LNCaP clone FGC (cell line): ENCODE measurements at places on chromosomes 5 and 9.
A peak's percentile ranks its signal among the peaks of the same experiment; 100 is the strongest.

- no peak for DNase-seq
These were observed 8.7 kb downstream of the NACC2 start for GRCh38 chr9:136086213-136086881.

GRCh38 chr9:8036914-8037524, 237.4 kb upstream of the DMAC1 start:
- DNase-seq = no peak

DNA sequence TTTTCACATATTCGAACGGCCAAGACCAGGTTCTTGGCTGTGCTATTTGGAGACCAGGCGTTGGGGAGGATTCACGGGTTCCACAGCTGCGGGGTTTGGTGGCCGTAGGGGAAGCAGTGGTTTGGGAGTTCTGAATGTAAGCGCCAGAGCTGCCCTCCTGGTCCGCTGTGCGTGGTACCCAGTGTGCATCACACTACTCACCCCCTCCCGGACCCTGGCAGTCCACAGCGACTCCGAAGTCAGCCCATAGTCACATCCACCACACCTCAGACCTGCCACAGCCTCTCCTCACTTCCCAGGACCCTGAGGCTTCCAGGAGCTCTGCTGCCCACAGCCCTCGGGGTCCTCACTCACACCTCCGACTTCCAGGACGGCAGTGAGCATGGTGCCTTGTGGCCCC, 26.8 kb downstream of the AMBP start:
- DNase-seq = no peak

DNA sequence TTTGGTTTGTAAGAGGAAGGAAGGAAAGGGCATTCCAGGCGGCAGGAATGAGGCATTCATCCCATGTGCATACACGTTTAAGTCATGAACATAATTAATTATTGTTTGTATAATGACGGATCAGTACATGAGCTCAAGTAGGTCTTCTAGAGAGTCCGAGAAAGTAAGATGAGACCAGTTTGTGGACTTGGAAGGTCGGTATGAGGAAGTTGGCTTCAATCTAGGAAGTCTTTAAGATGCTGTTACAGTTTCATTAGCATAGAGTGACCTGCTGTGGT, 2.1 kb downstream of the GTF3C4 start:
- DNase-seq = peak; percentile 93

DNA sequence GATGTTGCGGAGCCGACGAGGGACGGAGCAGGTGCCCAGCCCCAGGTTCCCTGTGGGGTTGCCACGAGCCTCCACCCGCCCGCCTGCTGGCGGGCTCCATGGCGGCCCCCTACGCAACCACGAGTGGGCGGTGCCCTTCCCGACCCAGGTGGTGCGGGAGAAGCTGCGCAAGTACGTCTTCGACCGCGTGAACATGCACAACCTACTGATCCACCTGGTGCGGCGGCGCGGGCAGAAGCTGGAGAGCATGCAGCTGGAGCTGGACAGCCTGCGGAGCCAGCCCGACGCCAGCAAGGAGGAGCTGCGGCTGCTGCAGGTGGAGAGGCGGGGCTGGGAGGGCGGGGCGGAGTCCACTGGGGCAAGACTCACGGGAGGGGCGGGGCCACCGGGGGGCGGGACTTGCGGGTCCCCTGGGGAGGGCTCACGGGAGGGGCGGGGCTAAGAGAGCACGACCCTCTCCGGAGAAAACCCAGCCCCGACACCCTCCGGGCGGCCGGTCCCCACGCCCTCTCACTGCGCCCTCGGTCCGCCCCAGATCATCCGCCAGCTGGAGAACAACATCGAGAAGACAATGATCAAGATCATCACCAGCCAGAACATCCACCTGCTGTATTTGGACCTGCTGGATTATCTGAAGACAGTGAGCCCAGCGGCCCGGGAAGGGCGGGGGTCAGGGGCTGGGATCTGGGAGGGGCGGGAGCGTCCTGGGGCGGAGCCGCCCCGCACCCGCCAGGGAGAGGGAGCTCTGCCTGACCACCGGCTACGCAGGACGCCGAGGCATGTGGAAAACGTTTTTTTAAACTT, 3.9 kb downstream of the CCDC183 start:
- DNase-seq = peak; percentile 89

DNA sequence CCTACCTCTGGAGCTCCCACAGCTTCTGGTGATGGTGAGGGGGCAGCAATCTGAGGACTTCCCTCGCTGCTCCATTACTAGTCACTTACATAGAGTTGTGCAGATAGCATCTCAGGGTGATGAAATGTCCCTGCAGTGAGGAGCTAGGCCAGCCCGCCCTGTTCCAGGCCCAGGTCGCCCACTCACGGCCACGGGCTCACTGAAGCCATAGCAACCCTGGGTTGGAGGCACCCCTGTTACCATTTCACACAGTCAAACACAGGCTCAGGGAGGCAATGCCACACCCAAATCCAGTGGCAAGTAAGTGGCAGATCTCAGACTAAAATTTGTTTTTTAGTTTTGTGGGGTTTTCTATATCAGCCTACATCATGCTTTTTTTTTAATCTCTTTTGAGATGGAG, 19.6 kb downstream of the SH2D3C start:
- DNase-seq = no peak

- no peak for DNase-seq
These were observed 825.5 kb downstream of the TLR4 start for GRCh38 chr9:118529624-118530214.

DNA sequence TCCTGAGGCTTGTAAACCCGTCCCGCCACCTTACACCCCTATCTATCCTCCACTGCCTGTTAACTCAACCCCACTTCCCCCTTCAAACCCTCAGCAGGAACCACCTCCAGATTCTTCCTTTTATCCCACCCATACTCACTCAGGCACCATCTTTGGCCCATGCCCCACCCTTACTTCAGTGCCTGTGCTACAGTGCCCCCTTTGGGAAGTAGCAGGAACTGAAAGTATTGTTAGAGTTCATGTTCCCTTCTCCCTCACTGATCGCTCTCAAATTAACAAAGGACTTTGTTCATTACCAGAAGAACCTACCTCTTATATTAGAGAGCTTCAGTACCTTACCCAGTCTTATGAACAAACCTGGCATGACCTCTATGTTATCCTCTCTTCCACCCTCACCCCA, 92.2 kb upstream of the MOCS2 start:
- DNase-seq = no peak

- DNase-seq = no peak
These were observed 21.5 kb upstream of the WWC1 start for GRCh38 chr5:168269937-168270330.

DNA sequence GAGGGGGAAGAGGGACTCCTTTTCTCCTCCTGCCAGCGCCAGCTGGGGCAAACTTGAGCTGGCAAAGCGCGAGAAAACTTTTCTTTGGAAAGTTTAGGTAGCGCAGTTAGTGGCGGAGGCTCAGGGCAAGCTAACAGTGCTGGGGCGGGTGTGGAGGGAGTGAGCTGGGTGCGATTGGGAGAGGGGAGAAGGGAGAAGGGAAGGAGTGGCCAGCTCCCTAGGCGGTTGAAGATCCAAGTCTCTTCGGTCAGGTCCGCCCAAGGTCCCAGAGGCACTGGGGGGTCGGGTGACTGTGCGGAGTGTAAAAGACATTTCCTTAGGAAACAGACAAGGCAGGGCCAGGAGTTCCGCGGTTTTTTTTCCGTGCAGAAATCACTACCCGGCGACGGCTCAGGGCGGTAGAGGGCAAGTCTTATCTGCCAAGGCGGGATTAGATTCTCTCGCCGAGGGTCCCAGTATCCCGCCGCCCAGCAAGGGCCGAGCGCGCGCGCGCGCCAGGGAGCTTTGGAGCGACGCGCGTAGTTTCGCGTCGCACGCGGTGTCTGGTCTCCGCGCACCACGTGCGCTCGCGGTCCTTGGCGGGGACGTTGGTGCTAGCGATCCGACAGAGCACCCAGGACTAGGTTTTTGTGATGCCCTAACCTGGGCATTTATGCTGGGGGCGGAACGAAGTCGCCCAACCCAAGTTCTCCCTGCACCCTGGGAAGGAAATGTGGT, 33.6 kb upstream of the NFIB start:
- DNase-seq = no peak

DNA sequence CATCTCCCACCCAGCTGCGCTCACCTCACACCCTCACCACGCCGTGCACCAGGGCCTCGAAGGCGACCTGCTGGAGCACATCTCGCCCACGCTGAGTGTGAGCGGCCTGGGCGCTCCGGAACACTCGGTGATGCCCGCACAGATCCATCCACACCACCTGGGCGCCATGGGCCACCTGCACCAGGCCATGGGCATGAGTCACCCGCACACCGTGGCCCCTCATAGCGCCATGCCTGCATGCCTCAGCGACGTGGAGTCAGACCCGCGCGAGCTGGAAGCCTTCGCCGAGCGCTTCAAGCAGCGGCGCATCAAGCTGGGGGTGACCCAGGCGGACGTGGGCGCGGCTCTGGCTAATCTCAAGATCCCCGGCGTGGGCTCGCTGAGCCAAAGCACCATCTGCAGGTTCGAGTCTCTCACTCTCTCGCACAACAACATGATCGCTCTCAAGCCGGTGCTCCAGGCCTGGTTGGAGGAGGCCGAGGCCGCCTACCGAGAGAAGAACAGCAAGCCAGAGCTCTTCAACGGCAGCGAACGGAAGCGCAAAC, 1.1 kb downstream of the POU4F3 start:
- DNase-seq = no peak

DNA sequence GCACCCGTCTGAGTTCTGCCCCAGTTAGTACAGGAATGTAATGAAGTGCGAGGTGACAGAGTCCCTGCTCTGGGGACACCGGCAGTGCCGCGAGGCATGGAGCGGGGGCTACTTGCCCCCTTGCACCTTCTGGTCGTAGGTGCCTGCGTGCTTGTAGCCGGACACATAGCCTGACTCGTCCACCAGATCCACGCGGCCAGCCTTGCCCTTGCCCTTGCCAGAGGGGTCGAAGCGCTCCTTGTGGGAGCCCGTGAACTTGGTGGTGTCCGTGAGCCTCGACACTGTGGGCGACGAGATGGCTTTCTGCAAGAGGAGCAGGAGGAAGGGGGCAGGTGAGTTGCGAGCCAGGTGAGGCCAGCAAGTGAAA, 28.2 kb downstream of the TPPP start:
- no peak for DNase-seq

DNA sequence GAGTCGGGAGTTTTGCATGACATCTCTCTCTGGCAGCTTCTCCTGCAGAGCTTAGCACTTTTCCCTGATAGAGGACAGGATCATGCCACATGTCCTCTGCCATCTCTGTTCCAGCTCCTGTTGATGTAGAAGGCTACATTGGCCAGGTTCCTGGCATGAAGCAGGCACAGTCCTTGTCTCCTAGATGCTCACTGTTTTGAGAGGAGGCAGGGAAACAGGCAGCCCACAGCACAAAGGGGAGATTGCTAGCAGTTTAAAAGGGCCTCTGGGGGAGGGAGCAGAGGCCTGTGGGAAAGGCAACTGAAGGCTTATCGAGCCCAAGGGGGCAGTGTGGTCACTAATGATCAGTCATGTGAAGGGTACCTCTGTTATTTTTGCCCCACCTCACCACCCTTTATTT, 10.7 kb downstream of the ARHGAP26 start:
- DNase-seq = no peak

GRCh38 chr5:170411100-170411499, 21.9 kb upstream of the KCNMB1 start:
- no peak for DNase-seq

DNA sequence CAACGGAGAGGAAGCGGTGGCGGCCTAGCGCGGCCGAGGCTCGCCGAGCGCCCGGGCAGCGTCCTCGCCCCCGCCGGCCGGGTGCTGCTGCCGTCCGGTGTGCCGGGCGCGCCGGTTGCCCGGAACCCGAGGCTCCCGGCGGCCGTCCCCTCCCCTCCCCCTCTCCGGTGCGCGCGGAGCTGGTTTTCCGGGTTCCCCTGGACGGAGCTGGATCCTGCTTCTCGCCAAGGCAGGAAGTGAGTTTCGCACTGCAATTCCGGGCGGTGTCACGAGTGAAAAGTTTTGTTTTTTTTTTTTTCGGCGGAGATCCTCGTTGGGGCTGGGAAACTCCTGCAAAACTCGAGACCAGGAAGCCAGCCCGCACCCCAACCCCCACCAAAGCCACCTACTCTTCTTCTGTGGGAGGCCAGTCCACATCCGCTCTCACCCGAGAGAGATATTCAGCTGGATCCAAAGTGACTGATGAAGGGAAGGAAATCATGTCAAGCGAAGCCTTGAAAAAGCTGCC, at the start of gene ERBIN:
Gene ERBIN, plus strand, starts transcription at position 300 of the 508 bp plus-strand sequence. CDS start 66,144 bp downstream, outside the sequence.
- no peak for DNase-seq

DNA sequence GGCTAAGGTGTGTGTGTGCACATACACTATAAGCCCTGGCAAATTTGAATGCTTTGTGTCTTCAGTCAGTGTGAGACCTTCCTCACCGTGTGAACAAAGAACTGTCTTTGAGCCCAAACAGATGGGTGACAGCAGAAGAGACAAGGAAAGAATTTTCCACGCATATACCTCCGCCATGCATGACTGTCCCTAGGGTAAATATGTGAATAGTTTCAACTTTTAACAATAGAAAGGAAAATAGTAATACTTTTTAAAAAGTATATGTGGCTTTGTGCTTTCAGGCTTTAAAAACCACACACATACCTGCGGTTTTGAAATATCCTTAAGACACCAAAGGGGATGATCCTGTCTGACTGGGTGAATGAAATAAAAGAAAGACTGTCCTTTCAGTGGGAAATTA, 438.6 kb upstream of the MPDZ start:
- no peak for DNase-seq

DNA sequence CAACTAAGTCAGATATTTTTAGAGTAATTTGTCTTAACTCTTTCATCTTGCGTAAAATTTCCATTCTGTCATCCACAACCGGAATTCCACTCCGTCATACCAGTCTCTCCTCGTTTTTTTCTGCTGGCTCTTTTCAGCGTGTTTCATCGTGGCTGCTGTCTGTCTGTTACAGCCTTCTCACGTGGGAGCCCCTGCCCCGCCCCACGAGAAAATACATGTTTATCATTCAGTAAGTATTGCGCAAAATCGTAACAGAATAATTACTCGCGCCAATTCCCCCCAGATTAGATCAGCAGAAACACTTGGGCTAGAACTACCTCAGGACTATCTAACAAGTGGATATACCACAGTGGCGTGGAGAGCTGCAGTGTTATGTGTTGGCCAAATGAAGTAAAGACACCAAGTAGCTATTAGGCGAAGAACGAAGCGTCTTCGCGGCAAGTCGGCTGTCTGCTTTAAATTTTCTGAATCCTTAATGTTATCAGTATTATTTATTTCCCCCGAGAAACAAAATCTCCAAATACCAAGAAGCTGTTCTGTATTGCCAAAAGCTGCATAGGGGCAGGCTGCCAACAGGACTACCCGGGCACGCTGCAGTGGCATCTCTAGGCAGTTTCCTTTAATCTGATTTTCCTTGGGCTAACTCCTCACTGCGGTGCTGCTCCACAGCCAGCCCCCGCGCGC, 566 bp upstream of the FOCAD start:
- no peak for DNase-seq

GRCh38 chr5:150595466-150596031, 44.9 kb upstream of the SYNPO start:
- no peak for DNase-seq

DNA sequence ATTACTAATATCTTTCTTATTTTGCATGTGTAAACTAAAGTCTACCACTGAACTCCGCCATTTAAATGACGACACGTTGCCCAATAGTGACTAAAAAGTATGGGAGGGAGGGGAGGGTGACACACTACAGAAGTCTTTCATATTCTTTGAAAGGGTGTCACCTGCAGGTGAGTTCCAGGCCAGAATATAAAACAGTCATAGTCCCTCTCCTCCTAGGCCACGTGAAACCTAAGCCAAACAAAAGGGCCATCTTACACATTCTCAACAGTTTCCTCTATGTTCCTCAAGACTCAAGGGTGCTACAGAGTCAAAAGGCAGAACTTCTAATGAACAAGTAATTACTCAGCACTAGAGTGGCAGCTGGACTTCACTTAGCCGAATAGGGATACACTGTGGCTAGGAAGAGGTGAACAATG, 6.4 kb downstream of the CEMIP2 start:
- no peak for DNase-seq
